ENCODE measurements at places on chromosomes 7 and 10. TPM values are rescaled to one million over a fixed set of nuclear protein-coding genes. Genes with fewer than 3 reads are reported as not detected.

Gene ST8SIA6
- total RNA-seq = 0.27 TPM

Gene ERVW-1
- not detected for total RNA-seq

Gene SKIDA1
- not detected for total RNA-seq

Gene PAX4
- not detected for total RNA-seq

Gene SLC13A4
- not detected for total RNA-seq

Gene IDI2
- total RNA-seq = 204 TPM

Gene ABCB1
- 0.27 TPM for total RNA-seq

Gene CAMK2B
- total RNA-seq = 35.3 TPM

Gene GNB2
- 145 TPM for total RNA-seq

Gene ZNF425
- 1.2 TPM for total RNA-seq

Gene DNAJC9
- 7.2 TPM for total RNA-seq

Gene IFIT1
- 3.2 TPM for total RNA-seq

Gene ARHGEF35
- 0.76 TPM for total RNA-seq

Gene UNC5B
- 1.2 TPM for total RNA-seq

Gene NXPH1
- not detected for total RNA-seq

Gene CPA4
- not detected for total RNA-seq

Gene NEUROG3
- not detected for total RNA-seq

Gene ZP3
- 1.1 TPM for total RNA-seq

Gene ASNS
- 2.0 TPM for total RNA-seq

Gene PTCD1
- 14.1 TPM for total RNA-seq

Gene MDH2
- 305 TPM for total RNA-seq

Gene CCL24
- not detected for total RNA-seq

Gene GPR15LG
- not detected for total RNA-seq

Gene RELN
- 0.02 TPM for total RNA-seq

Gene HECW1
- 3.9 TPM for total RNA-seq

Gene AS3MT
- total RNA-seq = 5.6 TPM

Measured in gastrocnemius medialis (tissue), 4 donors.